ENCODE measurements at places on chromosomes 6 and 20. TPM values are rescaled to one million over a fixed set of nuclear protein-coding genes. Genes with fewer than 3 reads are reported as not detected.

DNA sequence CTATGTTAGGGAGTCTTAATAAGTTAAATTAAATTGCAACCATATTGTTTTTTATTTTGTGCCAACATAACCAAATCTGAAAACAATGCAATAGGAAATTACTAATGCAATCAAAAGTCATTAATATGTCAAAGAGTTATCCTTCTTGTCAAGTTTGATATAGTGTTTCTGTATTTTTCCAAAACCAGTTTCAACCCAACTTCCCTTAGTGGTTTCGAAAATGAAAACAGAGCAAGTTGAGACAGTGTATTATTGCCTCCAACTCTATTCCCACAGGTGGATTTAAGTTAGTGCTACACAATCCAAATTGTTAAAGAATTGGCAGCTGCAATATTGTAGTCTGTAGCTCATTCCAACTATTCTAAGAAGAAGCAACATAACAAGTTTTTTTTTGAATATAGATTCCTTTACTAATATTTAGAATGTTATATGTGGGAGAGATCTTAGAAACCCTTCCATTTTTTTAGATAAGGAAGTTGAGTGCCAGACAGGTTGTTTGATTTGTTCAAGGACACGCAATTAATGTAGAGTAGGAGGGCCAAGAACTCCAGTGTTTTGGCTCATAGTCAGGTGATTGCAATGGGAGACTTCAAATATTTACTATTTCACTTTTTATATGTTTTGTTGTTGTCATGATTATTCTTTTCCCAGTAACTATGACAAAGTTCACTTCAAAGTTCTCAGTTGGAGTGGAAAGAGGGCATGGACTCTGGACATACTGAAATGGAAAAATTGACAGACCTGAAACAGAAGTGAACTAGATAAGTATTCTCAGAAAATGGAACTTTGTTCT, 282.4 kb upstream of the HSF2 start:
- DNase-seq = no peak

GRCh38 chr20:12575352-12576095, 433.2 kb upstream of the SPTLC3 start:
- DNase-seq = no peak

The ZBTB46 gene
- total RNA-seq = 6.8 TPM

DNA sequence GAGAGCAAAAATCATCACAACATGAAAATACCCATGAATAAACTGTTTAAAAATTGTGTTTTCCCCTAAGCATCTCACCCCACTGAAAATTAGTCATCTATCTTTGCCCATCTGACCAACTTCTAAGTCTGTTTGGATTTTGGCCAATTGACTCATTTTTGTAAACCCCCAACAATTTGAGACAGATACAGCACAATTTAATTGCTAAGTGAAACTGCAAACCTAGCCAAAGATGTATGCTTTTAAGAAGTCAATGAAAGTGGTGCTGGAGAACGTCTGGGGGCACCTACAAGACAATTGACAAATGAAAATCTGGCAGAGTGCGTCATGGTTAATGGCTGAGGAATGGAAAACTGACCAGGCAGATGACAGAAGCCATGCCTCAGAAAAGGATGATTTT, 30.9 kb upstream of the SLC24A3 start:
- peak; percentile 8 for DNase-seq

DNA sequence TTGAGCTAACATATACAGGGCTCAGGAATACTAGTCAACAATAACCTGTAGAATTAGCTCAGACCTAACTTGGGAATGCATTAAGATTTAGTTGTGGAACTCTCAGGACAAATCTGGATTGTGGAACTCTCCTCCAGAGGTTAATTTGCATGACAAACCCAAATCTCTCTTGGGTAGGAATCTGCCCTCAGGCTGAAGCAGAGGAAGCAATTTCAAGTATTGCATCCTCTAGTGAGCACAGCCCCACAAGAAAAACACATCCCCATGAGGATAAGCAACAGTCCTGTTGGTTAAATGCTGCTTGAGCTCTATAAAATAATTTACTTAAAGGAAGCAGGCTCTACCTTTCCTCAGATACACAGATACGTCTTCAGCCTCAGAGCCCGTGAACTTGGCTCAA, 170.9 kb upstream of the STXBP5 start:
- no peak for DNase-seq

DNA sequence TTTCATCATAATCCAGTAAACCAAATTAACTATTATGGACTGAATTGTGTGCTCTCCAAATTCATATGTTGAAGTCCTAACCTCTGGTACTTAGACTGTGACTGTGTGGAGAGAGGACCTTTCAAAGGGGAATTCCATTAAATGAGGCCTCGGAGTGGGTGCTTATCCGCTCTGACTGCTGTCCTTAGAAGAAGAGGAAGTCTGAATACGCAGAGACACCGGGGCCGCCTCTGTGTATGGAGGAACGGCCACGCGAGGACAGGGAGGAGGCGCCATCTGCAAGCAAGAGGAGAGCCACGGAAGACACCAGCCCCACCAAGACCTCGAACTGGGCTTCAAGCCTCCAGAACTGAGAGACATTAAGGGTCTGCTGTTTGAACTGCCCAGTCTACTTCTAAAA, 35.6 kb upstream of the RPS6KA2 start:
- DNase-seq = no peak

DNA sequence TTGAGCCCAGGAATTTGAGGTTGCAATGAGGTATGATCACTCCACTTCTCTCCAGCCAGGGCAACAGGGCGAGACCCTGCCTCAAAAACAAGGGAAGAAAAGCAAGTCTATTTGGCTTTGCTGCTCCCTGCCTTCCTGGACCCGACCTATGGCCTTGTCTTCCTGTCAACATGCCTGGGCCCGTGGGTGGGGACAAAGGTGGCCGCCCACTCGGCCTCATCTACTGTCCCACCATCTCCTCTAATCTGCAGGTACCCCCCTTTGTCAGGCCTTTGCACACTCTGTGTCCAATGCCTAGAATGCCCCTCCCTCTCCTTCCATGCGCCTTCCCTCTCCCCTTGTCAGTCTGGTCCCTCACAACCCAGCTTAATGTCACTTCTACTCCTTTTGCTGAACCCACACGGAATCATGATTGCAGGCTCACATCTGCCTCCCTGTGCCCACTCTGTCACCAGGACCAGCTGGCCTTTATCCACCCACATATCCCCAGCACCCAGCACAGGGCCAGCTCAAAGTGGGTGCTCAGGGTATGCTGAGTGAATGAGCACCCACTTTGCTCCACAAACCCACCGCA, 40.3 kb downstream of the MDFI start:
- no peak for DNase-seq

GRCh38 chr6:5389086-5389745, 127.9 kb downstream of the FARS2 start:
- no peak for DNase-seq

The LST1 gene
- not detected for total RNA-seq

The UBE2C gene
- total RNA-seq = 210 TPM

- no peak for DNase-seq
These were observed 104.5 kb downstream of the IBTK start for GRCh38 chr6:82143041-82143481.

GRCh38 chr6:1111361-1111760, 200.5 kb upstream of the FOXQ1 start:
- DNase-seq = no peak

- no peak for DNase-seq
These were observed 23.3 kb upstream of the BMP2 start for GRCh38 chr20:6744180-6744579.

The VWA7 gene
- 3.2 TPM for total RNA-seq

DNA sequence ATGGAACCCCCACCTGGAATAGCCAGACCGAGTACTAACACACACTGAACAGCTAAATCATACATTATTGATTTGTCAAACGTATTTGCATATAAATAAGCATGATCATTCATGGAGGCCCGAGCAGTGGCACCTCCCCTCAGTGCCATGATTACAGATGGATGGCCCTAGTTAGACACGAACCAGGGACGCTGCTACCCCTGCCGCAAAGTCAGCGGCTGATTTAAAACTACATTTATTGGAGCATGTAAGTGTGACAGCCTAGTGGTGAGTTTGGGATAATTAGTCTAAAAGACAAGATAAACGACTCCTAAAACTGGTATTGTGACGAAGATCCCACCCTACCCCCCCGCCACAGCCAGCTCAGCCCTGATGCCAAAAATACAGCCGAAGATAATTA, 159.1 kb upstream of the MAFB start:
- no peak for DNase-seq

DNA sequence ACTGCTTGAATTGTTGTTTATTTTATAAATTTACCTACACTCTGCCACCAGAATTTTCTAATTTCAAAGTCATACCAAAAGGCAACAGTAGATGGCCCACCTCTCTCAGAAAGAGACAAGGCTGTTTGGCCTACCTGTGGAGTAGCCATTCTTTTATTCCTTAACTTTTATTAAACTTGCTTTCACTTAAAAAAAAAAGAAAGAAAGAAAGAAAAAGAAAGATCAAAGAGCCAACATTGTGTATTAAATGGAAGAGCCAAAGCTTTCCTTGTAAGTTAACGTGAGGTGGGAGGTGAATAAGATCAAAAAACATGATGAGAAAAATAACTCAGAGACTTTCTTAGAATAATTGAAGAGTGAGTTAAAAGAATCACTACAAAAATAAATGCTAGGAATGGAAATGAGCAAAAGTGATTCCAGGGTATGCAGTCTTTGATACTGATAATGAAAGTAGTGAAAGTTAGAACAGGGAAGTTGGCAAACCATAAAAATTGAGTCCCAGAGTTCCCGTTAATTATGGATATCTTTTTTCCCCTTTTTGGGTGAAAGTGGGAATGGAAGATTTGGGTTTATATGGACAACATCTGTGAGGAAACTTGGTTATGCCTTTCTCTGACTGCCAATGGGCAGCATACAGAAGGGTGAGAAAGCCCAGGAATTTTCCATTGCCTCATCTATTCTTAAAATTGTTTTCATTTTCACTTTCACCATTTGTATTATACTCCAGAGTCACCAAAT, 35.9 kb upstream of the MYB start:
- peak; percentile 15 for DNase-seq

The PLA2G7 gene
- total RNA-seq = not detected

DNA sequence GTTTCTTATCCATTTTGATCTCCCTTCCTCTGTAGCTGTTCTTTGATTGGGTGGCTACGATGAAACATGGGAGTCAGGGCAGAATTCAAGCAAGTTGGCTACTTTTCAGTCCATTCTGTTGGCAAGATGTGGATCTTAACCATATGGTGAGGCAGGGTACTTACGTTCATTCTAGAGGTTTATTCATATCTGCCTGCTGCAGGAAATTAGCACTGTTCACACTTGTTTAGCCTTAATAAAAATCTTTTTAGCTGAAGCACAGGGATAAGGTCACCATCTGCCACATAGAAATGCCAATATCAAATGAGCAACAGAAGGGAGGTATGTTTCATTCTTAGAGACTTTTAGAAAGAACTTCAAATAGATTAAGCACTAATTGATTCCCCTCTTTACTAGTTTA, 83.9 kb downstream of the GRIK2 start:
- no peak for DNase-seq
